ENCODE measurements at places on chromosomes 2 and 18.

- DNase-seq: no peak
Measured at GRCh38 chr2:16840496-16841172, 175.0 kb upstream of the CYRIA start.

DNA sequence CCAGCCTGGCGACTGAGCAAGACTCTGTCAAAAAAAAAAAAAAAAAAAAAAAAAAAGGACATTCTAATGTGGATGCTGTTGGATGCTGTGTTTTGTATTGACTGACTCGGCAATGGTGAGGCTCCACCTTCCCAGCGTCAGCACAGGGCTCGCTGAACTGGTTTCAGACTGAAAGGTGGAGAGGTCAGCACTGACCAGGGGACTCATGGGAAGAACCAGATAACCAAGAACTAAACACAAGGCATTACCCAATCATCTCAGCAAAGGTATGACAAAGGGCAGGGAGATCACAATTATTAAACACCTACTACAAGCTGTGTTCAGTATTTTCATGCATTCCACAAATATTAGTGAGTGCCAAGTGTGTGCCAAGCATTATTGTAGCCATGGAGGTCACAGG, 103.2 kb downstream of the LRATD1 start:
- no peak for DNase-seq

DNA sequence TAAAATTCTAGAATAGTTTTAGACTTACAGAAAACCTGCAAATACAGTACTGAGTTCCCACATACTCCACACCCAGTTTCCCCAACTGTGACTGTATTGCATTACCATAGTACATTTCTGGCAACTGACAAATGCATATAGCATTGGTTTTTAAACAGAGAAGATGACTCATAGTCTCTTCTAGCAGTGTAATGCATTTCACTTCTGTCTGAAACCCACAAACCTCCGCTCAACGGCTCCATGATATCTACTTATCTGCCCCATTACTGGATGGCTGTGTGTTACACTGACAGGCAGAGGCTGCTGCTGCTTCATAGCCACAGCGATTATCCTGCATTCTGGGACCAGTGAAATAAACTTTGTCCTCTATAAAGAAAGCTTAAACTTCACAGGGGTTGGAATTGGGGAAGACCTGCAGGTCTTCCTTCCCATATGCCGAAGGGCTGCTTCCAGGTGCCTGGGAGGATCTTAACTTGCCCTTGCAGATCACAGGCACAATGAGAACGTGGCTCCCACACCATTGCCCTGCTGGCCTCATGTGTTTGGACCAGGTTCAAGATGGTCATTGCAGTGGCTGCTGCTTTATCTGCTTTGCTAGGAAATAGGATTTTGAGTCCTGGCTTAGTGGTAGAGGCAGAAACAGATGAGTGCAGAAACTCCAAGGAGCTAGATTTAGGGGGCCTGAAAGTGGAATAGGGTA, 742.6 kb upstream of the HS6ST1 start:
- no peak for DNase-seq

- DNase-seq: no peak
Measured at GRCh38 chr2:48722391-48722790, 33.1 kb downstream of the LHCGR start.

DNA sequence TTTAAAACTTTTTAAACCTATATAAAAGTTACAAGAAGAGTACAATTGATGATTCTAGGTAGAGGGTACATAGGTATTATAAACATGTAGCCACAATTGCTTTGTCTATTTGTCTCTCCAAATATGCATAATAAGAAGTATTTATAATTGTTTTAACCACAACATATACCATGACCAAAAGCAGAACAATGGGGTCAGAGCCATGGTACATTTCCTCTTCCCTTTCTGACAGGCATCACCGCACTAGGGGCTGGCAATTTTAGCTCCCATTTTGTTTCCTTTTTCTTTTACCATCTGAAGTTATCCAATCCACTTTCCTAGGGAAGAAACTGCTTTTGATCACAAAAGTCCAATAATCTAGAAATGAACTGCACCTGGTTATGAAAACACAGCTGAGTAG, 49.3 kb downstream of the TMX3 start:
- DNase-seq: no peak

DNA sequence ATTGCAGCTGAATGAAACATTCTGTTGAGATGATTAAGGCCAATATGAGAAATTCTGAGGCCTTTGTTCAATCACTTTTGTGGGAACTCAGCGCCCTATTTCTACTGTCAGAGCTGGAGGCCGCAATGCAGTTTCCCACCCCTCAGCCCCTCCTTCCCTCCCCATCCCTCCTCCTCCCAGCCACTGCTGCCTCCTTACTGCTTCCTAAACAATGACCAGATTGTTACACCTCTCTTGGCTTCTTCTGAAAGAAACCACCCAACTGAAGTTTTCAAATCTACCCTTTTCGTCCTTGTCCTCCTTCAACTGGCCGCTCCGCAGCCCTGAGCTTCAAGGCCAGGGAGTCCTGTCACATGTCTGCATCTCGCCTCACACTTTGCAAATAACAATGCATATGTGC, 36.7 kb upstream of the MAPK4 start:
- DNase-seq: no peak

- no peak for DNase-seq
Measured at GRCh38 chr2:23385748-23386338, 864 bp downstream of the KLHL29 start.

DNA sequence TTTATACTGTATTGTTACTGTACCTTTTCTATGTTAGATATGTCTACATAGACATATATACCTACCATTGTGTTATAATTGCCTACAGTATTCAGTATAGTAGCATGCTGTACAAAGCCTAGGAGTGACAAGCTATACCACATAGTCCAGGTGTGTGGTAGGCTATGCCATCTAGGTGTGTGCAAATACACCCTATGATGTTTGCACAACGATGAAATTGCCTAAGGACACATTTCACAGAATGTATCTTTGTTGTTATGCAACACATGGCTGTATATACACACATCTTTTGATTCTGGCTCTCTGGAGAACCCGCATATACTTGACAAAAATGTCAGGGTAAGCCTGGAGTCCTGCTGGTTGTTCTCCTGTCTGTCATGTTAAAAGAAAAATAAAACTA, 85.1 kb downstream of the BCL2L11 start:
- no peak for DNase-seq

DNA sequence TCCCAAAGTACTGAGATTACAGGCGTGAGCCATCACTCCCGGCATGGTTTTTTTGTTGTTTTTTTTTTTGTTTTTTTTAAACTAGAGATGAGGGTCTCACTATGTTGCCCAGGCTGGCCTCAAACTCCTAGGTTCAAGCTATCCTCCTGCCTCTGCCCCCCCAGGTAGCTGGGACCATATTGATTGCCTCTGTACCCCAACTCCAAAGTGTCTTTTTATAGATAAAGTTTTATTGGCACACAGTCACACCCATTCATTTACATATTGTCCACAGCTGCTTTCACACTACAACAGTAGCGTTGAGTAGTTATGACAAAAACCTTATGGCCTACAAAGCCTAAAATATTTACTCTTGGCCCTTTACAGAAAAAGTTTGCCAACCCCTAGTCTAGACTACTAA, 45.2 kb upstream of the SP5 start:
- no peak for DNase-seq

DNA sequence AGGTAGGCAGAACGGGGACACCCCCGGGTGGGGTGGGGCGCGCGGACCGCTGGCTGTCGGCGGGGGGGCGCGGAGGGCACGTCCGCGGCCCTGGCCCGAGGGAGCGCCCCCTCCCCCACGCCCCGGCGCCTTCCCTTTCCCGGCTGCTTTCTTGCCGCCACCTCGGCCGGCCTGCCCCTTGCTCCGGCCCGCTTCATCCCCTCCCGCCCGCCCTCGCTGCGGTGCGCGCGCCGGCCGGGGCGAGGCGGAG, 443 bp downstream of the VAPA start:
- DNase-seq: no peak

DNA sequence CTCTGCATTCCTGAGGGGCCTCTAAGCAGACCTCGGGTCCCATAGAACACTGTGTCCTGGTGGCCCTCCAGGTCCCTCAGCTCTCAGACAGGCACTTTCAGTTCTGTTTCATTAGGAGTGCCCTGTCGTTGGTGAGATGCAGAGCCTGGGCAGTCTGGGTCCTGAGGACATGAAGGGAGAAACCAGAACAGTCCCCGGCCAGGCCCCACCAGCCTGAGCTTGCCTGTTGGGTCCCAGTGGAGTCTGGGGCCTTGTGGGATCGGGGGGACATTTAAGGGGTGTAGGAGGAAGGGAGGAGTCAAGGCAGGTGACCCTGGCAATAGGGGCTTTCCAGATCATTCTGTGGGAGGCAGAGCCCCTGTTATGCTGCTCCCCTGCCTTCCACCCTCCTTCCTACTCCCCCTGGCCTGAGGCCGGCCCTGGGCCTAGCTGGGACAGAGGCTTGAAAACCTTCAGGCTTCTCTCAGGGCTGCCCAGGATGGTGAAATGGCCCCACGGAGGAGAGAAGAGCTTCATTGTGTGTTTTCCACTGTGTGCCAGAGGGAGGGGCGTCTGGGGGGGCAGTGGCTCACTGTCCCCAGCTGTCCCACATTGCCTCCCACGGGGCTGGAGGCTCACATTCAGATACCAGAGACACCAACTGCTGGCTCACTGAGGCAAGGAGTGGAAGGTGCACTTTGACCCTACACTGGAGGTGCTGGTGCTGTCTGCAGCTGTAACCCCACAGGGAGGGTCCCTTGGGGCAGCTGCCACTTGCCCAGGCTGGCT, 26.6 kb upstream of the CATIP start:
- no peak for DNase-seq

GRCh38 chr18:9405130-9405529, 70.2 kb upstream of the RALBP1 start:
- DNase-seq: no peak

- no peak for DNase-seq
Measured at GRCh38 chr2:77813599-77813998, 291.4 kb upstream of the LRRTM4 start.

- no peak for DNase-seq
Measured at GRCh38 chr18:40911041-40911440, 1044.0 kb upstream of the PIK3C3 start.

DNA sequence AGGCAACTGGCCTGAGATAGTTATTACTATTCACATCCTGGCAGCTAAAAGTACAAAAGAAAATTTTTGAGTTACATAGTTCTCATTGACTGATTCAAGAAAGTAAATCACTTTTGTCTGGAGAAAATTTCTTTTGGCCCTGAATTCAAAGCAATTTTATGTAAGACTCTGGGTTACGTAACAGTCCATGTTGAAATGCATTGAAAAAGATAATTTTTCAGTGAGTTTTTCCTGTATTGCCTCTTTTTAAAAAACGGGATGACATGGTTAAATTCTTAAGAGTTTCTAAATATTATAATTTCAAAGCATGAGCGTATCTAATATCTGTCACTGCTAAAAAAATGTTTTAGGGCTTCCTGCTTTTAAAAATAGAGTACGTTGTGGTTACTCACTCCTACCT, 72.7 kb downstream of the ANKRD12 start:
- peak; percentile 14 for DNase-seq

- DNase-seq: no peak
Measured at GRCh38 chr2:239245107-239245506, 155.7 kb downstream of the HDAC4 start.

DNA sequence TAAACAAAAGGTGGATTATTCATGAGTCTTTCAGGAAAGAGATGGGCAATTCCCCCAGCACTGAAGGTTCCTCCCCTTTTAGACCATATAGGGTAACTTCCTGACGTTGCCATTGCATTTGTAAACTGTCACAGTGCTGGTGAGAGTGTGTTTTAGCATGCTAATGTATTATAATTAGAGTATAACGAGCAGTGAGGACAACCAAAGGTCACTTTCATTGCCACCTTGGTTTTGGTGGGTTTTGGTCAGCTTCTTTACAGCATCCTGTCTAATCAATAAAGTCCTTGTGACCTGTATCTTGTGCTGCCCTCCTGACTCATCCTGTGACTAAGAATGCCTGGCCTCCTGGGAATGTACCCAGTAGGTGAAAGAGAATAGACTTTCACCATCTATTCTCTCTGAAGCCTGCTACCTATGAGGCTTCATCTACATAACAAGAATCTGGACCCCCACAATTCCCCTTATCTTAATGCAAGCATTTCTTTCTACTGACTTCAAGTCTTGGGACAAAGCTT, 148.7 kb downstream of the CABLES1 start:
- DNase-seq: no peak

DNA sequence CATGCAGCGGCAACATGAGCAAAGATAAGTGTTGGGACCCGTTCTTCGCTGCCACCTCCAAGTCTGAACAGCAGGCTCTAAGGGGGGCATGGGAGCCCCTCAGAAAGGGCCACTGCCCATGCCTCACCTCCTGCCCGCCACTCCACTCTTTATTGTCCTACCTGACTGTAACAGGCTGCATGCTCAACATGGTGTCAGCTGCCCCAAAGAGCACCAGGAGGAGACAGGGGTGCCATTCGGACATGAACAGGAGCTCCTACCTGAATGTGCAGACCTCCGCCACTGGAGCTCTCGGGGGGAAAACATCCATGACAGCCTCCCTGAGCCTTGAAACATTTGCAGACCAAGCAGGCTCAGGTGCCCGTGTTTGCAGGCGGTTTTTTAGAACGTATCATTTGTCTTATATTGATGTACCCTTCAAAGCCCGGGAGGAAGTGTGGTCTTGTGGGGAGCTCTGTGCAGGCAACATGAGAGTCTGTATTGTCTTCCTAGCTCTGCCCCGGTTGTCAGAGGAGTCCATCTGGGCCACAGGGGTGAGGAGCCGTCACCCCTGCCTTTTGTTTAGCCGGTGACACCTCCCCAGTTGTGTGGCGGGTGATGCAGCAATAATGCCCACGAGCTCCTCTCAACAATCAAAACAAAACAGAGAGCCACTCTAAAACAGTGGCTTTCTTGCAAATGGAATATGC, 35.1 kb upstream of the CD8A start:
- DNase-seq: no peak

DNA sequence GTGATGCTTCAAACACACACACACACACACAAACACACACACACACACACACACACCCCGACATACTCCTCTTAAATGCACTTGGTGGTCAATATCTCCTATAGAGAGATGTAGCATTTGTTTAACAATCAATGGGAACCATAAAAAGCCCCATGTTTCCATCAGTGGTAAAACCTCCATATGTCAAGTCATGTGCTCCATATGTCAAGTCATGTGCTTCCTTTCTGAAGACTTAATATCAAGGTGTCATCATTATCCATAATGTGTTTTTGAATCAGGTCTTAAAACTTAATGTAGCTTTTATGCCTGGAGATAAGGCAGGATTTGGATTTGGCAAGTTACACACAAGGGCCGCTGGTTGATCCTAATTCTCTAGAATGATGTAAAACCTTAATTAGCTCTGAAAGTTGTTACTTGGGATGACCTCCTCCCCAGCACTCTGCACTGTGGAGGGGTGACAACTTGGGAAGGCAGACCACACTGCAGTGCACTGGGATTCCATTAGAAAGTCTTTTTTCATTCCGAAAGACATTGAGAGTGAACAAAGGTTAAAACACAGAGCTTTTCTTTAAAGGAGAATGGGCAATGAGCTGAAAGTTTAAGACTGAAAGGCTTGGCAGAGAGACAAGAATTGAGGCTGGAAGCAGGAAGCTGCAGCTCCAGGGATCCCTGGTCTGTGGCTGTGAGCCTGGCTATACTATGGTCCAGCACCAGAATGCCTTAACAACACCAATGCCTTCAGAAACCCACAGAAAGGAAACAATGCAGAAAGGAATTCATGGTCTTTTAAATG, 26.4 kb downstream of the ALK start:
- DNase-seq: no peak

Measured in GM04503 (cell line).